ENCODE measurements at places on chromosomes 11 and 22.

DNA sequence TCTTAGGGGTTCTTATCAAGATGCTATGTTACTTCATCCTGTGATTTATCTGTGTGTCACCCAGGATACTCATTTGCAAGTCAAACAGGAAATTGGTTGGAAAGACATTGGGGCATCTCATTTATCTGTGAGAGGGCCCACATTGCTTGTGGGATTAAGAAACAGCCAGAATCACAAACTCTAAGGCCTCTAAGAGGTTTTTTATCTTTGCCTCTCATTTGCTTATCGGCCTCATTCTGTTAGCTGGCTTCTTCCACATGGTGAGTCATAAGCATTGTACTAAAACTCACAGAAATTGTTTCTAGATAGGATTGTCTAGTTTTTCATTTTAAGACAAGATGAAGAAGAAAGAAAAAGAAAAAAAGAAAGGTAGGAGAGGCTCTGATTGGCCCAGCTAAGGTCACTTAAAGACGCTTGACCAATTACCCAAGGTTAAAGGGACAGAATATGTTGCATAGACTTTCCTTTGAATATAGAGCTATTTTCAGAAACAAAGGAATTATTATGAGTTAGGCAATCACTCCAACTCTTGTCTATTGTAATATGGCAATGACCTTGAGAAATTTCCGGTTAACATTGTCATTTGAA lies 121.9 kb downstream of the ARHGAP42 start:
- no peak for DNase-seq

- DNase-seq, result no peak
Measured at GRCh38 chr22:36457688-36458450, 23.6 kb downstream of the TXN2 start.

DNA sequence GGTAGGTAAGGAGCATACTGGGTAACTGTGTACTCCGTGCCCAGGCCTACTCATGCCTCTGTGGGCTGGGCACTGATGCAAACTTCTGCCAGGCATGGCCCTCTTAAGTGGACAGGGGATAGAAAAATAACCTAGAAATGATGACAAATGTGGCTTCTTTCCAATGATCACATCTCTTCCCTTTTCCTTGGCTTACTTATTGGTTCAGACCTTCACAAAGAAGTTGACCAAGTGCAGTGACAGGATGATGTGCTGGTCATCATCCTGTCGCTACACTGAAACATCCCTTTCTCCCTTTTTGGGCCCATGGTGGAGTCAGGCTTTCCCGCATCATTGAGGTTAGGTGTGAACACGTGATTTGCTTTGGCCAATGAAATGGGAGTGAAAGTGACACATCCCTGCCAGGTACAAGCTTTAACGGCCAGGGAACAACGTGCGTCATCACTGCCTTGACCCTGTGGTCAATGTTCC lies 31.8 kb upstream of the APOBEC3A start:
- no peak for DNase-seq

DNA sequence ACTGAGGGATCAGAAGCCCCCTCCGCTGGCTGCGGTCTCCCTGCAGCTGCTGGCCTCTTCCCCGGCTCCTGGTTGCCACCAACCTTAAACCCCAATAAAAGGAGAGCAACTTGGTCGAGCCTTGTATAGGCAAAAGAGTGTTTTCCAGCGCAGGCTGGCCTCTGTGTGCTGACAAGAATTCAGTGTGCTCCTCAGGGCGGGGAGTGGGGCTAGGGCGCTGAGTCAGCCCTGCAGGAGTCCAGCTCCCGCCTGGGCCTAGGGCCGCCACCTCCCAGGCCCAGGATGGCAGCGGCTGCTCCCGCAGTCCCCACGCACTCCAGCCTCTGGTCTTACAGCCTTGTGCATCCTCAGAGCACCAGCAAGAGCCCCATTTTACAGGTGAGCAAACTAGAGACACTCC lies at the start of gene SHISAL1:
SHISAL1 (minus strand) TSS at position 186 of the 400 bp plus-strand sequence. CDS start 12,006 bp downstream, outside the sequence.
- no peak for DNase-seq

- DNase-seq, result no peak
Measured at GRCh38 chr11:126104420-126104819, 41.8 kb upstream of the CDON start.

- no peak for DNase-seq
Measured at GRCh38 chr11:34480314-34480713, 33.3 kb downstream of the ELF5 start.

DNA sequence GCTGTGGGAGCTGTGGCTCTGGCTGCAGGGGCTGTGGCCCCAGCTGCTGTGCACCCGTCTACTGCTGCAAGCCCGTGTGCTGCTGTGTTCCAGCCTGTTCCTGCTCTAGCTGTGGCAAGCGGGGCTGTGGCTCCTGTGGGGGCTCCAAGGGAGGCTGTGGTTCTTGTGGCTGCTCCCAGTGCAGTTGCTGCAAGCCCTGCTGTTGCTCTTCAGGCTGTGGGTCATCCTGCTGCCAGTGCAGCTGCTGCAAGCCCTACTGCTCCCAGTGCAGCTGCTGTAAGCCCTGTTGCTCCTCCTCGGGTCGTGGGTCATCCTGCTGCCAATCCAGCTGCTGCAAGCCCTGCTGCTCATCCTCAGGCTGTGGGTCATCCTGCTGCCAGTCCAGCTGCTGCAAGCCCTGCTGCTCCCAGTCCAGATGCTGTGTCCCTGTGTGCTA lies 514 bp downstream of the KRTAP5-9 start:
- no peak for DNase-seq

DNA sequence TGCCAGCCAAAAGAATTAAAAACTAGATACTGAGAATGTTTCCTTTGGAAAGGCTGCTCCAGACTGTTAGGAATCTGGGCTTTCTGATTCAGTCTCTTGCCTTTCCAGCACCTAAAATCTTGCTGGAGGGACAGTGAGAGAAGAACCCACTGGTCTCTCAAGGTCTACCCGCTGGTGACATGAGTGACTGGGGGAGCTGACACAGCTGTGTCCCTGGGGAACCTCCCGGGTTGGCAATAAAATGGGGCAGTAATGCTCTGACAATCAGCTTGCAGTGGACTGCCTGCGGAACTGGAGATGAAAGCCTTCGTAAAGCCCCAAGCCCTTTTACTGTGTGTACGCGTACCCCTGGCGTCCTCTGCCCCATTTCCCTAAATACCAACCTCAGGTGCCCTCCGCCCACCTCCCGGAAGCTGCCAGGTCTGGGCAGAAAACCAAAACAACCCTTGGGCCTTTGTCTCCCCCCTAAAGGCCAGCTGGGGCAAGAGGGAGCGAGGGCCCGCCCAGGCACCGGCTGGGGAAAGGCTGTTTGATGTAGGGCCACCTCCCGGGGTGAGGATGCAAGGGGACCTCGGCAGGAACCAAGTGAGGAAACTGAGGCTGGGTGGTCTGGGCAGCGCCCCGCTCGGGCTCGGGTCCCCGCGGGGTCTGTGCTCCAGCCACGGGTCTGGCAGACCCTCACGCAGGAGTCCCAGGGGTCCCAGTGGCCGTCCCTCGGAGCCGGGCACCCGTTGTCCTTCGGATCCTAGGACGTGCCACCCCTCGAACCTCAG lies 741 bp downstream of the CARS1 start:
- DNase-seq, result no peak

DNA sequence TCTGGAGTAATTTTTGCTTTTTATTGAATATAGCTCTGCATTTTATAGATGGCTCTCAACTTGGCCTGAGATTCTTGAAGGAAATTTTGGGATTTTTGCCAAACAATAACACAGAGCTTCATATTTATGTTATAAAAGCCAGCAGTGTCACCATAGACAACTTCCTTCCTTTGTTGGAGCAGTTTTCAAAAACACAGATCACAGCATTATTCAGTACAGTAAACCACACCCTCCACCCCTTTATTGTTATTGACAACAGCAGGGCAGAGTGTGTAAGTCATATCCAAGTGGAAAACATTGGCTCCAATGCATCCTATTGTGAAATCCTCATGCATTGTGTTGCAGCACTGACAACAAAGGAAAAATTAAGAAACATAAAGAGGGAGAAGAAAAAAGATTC lies 62.6 kb upstream of the PRSS23 start:
- DNase-seq, result no peak

- no peak for DNase-seq
Measured at GRCh38 chr11:105641433-105641832, 31.6 kb downstream of the GRIA4 start.

- peak; percentile 18 for DNase-seq
Measured at GRCh38 chr22:37060801-37061610, 9.5 kb downstream of the KCTD17 start.

DNA sequence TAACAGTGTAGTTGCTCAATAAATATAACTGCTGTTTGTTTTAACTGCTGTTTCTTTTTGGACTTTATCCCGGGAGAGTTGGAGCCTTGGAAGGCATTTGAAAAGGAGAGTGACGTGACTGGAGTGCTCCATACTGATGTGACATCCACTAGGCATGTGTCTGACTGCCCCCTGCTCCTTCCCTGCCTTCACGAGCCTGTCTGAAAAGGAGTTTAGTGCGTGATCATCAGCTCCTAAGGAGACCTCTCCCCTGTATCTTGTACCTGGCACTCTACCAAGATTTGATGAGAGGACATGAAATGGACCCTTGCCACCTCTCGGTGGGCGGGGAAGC lies 22.9 kb downstream of the ZBTB16 start:
- DNase-seq, result no peak

GRCh38 chr11:363948-364761 lies 5.1 kb upstream of the B4GALNT4 start:
- peak; percentile 26 for DNase-seq

DNA sequence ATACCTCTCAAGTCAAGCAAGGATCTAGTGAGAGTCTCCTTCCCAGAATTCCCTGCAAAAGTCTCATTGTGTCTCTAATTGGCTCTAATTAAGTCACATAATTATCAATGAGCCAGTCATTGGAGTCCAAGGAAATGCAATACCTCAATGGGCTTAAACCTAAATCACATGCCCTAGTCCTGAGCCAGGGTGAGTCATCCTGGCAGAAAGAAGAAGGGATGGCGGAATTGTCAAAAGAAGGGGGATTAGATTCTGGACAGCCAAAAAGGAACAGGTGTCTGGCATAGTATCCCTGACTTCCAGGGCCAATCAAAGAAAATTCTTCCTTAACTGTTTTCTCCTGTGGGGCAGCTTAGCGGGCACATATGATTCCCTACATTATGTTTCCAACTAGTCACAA lies 25.1 kb upstream of the LDLRAD3 start:
- no peak for DNase-seq

DNA sequence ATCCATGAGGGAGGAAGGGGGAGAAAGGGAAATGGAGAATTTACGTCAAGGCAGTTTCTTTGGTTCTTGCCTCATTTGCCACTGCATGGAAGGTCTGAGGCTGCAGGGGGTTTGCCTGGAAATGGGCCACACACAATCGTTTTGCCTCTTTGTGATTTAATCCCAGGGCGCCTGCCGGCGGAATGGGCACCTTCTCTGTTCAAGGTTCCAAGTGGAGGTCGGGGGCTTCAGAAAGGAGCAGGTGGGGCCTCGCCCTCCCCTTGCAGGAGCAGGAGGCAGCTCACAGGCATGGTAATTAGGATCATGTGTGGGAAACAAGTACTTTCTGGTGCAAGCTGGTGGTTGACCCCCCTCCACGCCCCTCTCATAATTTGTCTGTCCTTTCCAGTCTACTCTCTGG lies 29.9 kb downstream of the MPPED1 start:
- no peak for DNase-seq

GRCh38 chr22:36565159-36565507 lies 36.2 kb upstream of the EIF3D start:
- DNase-seq, result no peak

GRCh38 chr11:86292912-86293616 lies 9.0 kb upstream of the HIKESHI start:
- DNase-seq, result no peak

DNA sequence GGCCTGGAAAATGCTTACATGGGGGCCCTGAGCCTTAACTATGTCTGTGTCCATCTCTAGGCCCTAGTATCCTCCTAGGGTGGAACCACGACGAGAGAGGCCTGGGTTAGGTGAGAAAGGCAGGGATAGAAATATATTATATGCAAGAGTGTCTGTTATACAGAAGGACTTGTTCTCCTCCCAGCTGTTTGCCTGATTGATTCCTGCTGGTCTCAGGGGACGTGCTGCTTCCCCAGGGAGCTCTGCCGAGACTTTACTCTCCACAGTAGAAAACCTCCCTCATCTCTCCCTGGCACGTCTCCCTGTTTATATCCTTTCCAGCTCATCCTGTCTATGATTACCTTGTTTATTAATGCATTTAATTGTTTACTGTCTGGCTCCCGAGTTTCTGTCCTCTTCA lies 132.6 kb downstream of the MIAT start:
- DNase-seq, result no peak
